Prostate gland (tissue), 2 donors: ENCODE measurements at places on chromosomes 16 and 17.
A peak's percentile ranks its signal among the peaks of the same experiment; 100 is the strongest.

GRCh38 chr16:75074920-75075687, 41.5 kb downstream of the LDHD start:
- DNase-seq = no peak

DNA sequence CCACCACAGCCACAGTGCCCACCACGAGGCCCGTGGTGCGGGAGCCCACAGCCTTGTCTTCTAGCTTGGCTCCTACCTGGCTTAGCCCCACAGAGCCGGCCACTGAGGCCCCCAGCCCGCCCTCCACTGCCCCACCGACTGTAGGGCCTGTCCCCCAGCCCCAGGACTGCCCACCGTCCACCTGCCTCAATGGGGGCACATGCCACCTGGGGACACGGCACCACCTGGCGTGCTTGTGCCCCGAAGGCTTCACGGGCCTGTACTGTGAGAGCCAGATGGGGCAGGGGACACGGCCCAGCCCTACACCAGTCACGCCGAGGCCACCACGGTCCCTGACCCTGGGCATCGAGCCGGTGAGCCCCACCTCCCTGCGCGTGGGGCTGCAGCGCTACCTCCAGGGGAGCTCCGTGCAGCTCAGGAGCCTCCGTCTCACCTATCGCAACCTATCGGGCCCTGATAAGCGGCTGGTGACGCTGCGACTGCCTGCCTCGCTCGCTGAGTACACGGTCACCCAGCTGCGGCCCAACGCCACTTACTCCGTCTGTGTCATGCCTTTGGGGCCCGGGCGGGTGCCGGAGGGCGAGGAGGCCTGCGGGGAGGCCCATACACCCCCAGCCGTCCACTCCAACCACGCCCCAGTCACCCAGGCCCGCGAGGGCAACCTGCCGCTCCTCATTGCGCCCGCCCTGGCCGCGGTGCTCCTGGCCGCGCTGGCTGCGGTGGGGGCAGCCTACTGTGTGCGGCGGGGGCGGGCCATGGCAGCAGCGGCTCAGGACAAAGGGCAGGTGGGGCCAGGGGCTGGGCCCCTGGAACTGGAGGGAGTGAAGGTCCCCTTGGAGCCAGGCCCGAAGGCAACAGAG, 10.5 kb downstream of the VASN start:
- no peak for DNase-seq

- peak; percentile 64 for DNase-seq
Measured at GRCh38 chr17:66301864-66302741, at the start of gene PRKCA. TSS of gene PRKCA (plus strand) at chr17:66302613.

DNA sequence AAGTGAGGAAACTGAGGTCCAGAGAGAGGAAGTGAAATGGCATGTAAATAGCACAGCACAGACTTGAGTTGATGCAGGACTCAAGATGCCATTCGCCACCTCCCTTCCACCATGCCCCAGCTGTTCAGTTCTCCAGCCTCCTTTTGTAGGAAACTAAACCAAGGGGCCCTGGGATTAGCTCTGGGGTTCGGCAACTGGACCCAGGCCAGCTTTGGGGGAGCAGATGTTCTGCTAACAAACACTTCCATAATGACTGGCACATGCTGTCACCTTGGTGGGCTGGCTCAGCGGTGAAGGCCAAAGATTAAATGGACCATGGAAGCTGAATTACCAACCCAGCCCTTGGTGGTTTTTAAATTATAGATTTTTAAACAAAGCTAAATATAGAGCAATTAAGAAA, 77.0 kb downstream of the IRX6 start:
- no peak for DNase-seq

DNA sequence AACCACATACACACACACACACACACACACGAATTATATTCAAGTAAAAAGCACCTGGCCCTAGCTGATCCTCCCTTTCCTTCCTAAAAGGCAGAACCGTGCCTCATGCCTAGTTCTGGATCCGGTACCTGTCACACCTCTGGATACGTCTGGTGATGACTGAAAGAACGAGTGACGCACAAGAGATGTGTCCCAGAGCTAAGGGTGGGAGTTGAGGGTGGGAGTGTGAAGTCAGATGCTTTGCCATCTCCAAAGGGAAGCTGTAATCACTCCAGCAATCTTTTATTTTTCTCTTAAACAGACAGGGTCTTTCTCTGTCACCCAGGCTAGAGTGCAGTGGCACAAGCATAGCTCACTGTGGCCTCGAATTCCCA, 26.5 kb upstream of the GSG1L start:
- DNase-seq = no peak

GRCh38 chr17:45123930-45124796, 8.2 kb downstream of the PLCD3 start:
- no peak for DNase-seq

- DNase-seq = no peak
Measured at GRCh38 chr16:67294938-67295361, 15.6 kb downstream of the PLEKHG4 start.

- no peak for DNase-seq
Measured at GRCh38 chr17:72432881-72433280, 312.1 kb downstream of the SOX9 start.

DNA sequence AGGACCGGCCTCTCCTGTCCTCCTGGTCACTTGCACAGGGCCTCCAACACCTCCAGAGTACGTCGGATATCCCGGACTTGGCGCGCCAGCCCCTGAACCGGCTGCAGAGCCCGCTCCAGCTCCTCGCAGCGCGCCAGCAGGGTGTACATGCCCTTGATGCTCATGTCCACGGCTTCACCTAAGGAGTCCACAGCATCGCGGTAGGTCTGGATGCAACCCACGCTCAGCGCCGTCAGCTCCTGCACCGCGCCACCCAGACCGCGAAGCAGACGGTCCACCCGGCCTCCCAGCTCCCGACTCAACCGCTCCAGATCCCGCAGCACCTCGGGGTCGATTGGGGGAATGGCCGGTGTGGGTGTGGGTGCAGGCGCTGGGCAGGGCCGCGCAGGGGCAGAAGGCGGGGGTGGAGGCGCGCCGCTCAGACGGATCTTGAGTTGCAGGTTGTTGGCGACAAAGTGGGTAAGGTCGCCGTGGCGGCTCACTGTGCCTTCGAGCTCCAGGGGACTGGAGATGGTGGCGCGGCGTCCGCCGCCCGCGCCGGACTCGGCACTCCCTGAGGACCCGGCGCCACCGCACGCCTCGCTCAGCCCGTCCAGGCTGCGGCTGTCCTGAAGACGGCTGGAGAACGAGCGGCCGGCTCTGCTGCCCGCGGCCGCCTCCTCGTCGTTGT, 804 bp downstream of the BORCS6 start:
- peak; percentile 11 for DNase-seq

DNA sequence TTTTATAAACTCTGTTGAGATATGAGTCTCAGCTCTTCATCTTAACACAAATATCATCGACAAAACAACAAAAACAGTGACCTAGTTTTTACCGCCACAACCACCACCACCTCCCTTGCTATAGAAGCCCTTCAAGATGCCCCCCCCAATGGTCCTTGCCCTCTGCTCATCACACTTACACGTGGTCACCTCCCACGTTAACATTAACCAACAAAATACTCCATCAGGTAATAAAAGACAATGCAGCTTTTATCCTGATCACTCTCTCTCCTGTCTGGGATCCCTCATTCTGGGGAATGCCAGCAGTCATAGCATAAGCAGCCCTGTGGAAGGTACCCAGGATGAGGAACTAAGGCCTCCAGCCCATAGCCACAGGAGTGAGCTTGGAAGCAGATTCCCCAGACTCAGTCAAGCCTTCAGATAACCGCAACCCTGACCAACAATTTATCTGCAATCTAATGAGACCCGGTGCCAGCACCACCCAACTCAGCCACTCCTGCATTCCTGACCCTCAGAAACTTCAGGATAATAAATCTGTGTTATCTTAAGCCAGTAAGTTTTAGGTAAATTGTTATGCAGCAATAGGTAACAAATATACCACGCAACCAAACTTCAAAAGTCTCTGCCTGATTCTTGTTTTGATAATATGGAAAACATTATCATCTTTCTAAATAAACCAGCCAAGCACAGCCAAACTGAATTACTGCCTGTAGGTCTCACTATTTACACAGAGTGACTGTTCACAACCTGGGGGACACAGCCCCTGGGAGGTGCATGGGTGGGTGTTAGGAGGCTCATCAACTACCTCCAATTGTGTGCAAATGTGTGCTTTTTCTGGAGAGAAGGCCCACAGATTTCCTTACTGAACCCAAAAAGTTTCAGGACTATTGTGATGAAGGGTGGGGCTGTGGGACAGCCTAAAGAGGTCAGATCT, 6.1 kb downstream of the PECAM1 start:
- no peak for DNase-seq

DNA sequence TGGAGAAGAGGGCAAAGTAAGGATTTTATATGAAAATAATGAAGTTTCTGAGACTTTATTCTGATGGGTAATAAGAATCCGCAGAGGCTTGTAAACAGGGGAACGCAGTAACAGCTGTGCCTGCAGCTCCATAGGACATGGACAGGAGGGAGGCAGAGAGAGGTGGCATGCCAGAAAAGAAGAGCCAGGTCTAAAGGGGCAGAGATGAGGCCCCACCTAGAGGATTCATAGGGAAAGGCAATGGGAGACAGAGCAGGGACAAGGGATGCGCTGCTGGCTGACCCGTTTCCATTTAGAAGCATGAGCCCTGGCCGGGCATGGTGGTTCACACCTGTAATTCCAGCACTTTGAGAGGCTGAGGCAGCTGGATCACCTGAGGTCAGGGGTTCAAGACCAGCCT, 340.3 kb upstream of the CDH5 start:
- DNase-seq = peak; percentile 36

DNA sequence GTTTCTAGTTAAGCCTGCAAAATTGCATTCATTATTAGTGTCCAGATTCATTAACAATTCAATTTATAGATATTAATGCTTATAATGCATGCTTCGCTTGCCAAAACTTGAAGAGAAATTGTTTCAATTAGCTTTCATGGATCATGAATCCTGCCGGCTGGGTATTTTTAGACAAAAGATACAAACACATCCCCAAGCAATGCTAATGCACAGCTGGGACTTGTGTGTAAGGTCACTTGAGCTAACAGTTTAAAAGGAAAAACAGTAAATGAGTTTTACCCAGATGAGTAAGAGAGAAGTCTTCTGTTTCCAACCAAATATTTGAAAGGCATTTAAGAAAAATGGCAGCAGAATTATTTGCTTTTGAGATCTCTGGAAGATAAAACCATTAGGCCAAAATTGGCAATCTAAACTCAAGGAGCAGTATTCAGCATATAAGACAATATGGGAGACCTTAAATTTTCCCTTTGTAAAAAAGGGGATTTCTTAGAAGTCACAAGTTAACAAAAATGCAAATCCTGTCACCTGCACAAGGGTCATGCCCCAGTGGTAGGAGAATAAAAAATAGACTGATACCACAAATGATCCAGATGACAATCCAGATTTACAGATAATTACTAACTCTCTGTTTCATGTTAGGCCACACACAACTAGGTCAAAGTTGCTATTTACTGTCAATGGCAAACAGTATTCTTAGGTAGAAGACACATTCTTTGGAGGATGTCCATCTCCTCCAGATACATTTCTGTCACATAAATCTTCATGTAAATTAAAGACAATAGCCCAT, 418.4 kb upstream of the PMFBP1 start:
- no peak for DNase-seq

DNA sequence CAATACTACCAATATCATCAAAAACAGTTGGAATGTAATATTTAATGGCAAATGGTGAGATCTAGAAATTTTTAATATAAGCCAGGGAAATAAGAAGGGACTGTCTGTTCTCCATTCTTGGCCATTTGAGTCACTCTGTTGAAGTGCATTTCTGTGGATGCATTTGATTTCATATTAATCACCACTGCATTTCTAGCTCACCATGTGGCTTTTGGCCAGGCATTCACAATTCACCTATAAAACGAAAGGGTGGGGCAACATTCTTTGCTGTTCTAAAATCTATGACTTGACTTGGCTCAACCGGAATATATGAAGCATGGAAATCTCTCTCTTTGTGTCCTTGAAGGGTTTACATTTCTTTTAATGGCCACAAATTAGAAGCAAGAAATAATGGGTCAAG, 483.0 kb downstream of the SLC39A11 start:
- DNase-seq = no peak

- DNase-seq = no peak
Measured at GRCh38 chr16:21937336-21937829, 15.8 kb upstream of the UQCRC2 start.

DNA sequence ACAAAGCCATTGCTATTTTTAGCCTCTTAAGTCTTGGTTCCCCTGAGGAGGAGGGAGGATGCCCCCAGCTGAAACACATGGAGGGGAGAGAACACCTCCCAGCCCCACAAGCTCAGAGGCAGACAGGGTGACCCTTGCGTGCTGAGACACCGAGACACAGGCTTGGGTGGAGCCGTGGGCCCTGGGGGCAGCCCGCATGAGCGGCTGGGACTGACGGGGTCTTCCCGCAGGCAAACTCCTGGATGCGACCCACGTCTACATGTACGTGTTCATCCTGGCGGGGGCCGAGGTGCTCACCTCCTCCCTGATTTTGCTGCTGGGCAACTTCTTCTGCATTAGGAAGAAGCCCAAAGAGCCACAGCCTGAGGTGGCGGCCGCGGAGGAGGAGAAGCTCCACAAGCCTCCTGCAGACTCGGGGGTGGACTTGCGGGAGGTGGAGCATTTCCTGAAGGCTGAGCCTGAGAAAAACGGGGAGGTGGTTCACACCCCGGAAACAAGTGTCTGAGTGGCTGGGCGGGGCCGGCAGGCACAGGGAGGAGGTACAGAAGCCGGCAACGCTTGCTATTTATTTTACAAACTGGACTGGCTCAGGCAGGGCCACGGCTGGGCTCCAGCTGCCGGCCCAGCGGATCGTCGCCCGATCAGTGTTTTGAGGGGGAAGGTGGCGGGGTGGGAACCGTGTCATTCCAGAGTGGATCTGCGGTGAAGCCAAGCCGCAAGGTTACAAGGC, 9.8 kb downstream of the SLC16A3 start:
- DNase-seq = peak; percentile 93

- DNase-seq = no peak
Measured at GRCh38 chr16:85418978-85419491, 194.1 kb upstream of the GSE1 start.

- DNase-seq = peak; percentile 81
Measured at GRCh38 chr16:88737298-88738150, 31.2 kb downstream of the CTU2 start.

DNA sequence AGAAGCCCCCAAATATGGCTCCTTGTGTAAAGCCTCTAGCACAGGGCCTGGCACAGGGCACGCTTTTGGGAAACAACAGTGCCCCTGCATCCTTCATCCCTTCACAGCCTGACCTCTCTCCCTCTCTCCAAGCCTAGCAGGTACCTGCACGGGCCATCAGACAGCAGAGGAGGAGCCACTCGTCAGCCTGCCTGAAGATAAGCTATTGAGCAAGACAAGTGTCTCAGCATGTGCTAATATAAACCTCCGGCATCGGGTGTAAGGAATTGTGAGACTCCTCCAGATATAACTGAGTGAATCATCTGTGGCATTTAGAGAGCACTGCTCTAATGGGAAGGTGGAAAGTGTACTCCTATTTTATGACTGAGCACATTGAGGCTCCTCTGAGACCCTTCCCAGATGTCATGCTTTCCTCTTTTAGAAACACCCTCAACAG, 38.3 kb downstream of the TBX4 start:
- DNase-seq = no peak

GRCh38 chr16:47634727-47635126, 173.6 kb downstream of the PHKB start:
- DNase-seq = no peak

GRCh38 chr16:70652322-70652721, 6.0 kb downstream of the IL34 start:
- DNase-seq = no peak

- DNase-seq = no peak
Measured at GRCh38 chr16:53558710-53559109, 55.7 kb upstream of the AKTIP start.

GRCh38 chr17:31401456-31402254, 10.2 kb downstream of the RAB11FIP4 start:
- DNase-seq = no peak

GRCh38 chr17:40932608-40933007, 4.8 kb downstream of the KRT23 start:
- no peak for DNase-seq

- no peak for DNase-seq
Measured at GRCh38 chr16:86702824-86703588, 124.7 kb downstream of the FOXL1 start.
